Mesothelial cell of epicardium (in vitro differentiated cells): ENCODE measurements at places on chromosomes 12 and 14. TPM values are rescaled to one million over a fixed set of nuclear protein-coding genes. Genes with fewer than 3 reads are reported as not detected.
A peak's percentile ranks its signal among the peaks of the same experiment; 100 is the strongest.

The GLTP gene
- 23.8 to 25.7 TPM (median 24.3 TPM) in 3 replicates for total RNA-seq

The TMEM30B gene
- 10.1 to 11.2 TPM (median 10.6 TPM) in 3 replicates for total RNA-seq

The LGR5 gene
- total RNA-seq = 0.40 to 0.54 TPM (median 0.43 TPM) in 3 replicates

GRCh38 chr14:24367514-24368211 is at the start of gene NFATC4:
Gene NFATC4, plus strand, starts transcription at chr14:24368184. Its CDS starts 157 bp downstream, at chr14:24368341.
- peaks cover 5% of the 10 kb centered on the region for H3K36me3 ChIP-seq
- H3K27ac ChIP-seq = peak within 1 kb of the TSS; percentile 99
- DNase-seq = peak; percentile 76

GRCh38 chr12:55930771-55931316 is at the start of gene DGKA:
Gene DGKA, plus strand, starts transcription at chr12:55931162. Its CDS starts 5,342 bp downstream, at chr12:55936504.
- H3K4me1 ChIP-seq = peaks cover 43% of the 10 kb centered on the region
- DNase-seq = no peak
- H3K27ac ChIP-seq = peak within 1 kb of the TSS; percentile 91
- H3K27me3 ChIP-seq = no peaks in the 10 kb centered on the region

GRCh38 chr14:106276326-106277267 is 750.2 kb downstream of the TMEM121 start:
- no peak overlapping the region for H3K4me3 ChIP-seq
- H3K27me3 ChIP-seq = no peaks in the 10 kb centered on the region
- no peak overlapping the region for H3K27ac ChIP-seq
- no peaks in the 10 kb centered on the region for H3K4me1 ChIP-seq
- DNase-seq = no peak
- no peaks in the 10 kb centered on the region for H3K36me3 ChIP-seq

DNA sequence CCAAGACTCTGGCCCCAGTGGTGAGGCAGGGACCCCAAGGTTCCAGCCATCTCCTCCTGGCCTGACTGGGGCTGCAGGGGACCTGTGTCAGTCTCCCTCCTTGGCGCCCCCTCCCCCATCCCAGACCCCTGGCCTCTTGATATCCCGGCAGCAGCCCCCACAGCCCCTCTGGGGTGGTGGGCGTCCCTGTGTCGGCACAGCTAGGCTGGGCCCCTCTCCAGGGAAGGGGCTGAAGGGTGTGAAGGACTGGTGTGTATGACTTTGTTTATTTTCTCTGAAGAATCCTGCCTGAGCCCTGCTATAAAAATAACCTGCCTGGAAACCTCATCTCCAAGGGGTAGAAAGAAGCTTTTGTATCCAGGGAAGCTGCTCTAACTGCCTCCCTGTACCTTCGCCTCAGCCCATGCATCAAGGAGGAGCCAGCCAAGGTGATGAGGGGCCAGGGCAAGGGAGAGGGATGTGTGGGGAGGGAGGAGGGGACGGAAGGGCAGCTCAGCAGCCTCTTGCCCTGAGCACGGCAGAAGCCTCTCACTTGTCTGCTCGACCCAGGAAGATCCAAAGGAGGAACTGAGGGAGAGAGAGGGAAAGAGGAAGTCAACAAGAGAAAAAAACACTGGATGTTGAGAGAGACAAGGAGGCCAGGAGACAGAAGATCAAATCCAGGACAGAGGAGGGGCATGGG is 25.4 kb upstream of the COL2A1 start:
- H3K27me3 ChIP-seq = no peaks in the 10 kb centered on the region
- DNase-seq = no peak
- no peaks in the 10 kb centered on the region for H3K36me3 ChIP-seq
- no peak overlapping the region for H3K4me3 ChIP-seq
- H3K4me1 ChIP-seq = peaks cover 47% of the 10 kb centered on the region

DNA sequence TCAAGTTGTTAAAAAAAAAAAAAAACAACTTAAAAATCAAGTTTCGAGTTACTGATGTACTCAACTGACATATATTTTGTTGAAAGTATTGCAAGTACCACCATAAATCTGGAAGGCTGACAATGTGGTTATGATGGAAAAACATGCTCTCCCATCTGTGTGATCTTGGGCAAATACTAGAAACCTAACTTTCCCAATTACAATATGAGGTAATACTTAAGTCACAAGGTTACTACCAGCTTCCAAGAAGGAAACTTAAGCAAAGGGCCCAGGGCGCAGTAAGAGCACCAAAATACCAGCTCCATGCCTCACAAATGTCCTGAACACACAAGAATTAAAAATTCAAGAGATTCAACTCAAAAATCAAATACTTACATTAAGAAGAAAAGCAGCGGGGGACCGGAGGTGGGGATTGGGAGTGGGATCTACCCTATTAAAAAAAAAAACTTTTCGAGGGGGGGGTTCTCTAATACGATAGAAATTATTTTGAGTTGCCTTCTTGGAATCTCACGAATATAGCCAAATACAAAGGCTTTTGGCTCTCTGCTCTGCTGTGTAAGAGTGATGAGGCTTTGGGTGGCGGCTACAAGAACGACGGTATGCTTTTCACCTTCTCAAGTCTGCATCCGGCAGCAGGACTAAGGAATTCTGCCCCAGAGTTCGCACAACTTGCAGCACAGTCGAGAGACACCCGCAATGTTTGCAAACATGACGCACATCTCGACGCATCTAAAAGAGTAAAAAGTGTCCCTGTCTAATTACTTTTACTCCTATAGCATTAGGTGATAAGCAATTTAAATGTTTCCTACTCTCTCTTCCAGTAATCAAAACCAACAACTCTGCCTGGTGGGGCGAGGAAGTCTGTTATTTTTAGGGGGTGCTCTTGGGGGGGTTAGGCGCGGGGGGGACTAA is 1.1 kb downstream of the SAV1 start:
- peaks cover 12% of the 10 kb centered on the region for H3K36me3 ChIP-seq
- no peak overlapping the region for H3K4me3 ChIP-seq
- H3K27ac ChIP-seq = peak overlapping the region; percentile 96
- peaks cover 14% of the 10 kb centered on the region for H3K4me1 ChIP-seq
- no peaks in the 10 kb centered on the region for H3K27me3 ChIP-seq
- DNase-seq = peak; percentile 47

DNA sequence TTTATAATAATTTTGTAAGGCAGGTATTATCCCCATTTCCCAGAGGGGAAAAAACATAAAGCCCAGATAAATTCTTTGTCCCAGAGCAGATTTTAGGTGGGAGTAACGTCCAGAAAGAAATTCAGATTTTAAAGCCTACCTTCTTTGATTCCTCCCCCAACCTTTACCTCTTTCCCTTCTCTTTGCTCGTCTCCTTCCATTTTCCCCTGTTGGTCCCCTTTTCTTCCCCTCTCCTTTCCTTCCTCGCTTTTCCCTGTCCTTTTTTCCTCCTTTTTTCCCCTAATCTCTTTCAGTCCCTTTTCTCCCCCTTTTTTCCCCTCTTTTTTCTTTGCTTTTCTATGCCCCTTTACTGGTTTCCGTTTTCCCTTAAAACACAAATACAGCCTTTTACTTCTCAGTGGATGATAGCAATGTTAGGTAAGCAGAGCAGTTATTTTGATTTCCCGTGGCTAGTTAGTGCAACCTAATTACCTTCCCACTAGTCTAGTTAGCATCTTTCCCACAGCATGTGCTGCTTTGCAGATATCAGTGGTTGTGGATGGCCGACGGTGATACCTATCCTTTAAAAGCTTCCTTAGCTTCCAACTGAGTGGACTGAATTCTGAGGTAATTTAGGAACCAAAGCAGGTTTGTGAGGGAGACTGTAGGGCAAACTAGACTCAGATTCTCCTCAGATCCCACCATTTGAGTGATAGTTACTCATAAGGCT is 10.9 kb upstream of the AKAP6 start:
- H3K27ac ChIP-seq = no peak overlapping the region
- H3K27me3 ChIP-seq = no peaks in the 10 kb centered on the region
- H3K4me1 ChIP-seq = peaks cover 3% of the 10 kb centered on the region
- H3K4me3 ChIP-seq = no peak overlapping the region

DNA sequence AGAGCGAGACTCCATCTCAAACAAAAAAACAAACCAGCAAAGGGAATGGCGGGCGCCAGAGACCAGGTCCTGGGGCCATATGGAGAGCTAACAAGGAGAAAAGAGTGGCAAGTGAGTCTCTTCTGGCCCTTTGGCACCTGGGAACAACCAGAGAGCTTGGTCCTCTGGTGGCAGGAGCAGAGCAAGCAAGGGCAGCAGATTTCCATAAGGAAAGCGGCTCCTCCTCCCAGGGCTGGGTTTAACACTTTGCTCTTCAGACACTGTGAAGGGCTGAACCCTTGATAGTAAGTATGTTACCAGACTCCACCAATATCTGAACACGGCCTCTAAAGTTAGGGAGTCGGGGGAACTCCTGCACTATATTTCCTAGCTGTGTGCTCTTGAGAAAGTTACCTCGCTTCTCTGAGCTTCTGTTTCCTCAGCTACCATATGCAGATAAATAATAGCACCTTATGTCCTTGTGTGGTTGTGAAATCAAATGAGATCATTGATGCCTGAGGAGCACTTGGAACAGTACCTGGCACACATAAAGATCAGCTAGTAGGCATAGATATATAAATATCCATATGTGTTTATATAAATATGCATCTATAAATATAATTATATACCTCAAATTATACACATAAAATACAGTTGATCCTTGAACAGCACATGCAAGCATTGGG is 33.4 kb upstream of the PLEKHG6 start:
- no peaks in the 10 kb centered on the region for H3K36me3 ChIP-seq
- H3K4me3 ChIP-seq = no peak overlapping the region
- peaks cover 7% of the 10 kb centered on the region for H3K27me3 ChIP-seq
- DNase-seq = no peak
- H3K27ac ChIP-seq = no peak overlapping the region
- peaks cover 33% of the 10 kb centered on the region for H3K4me1 ChIP-seq

DNA sequence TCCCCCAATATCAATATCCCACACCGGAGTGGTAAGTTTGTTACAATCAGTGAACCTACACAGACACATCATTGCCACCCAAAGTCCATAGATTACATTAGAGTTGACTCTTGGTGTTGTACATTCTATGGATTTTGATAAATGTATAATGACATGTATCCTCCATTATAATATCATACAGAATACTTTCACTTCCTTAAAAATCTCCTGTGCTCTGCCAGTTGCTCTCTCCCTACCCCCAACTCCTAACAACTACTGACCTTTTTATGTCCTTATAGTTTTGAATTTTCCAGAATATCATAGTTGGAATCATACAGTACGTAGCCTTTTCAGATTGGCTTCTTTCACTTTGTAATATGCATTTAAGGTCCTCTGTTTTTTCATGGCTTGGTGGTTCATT is 48.4 kb downstream of the SLC4A8 start:
- no peak overlapping the region for H3K4me3 ChIP-seq
- no peaks in the 10 kb centered on the region for H3K4me1 ChIP-seq
- no peak for DNase-seq
- H3K27me3 ChIP-seq = no peaks in the 10 kb centered on the region

DNA sequence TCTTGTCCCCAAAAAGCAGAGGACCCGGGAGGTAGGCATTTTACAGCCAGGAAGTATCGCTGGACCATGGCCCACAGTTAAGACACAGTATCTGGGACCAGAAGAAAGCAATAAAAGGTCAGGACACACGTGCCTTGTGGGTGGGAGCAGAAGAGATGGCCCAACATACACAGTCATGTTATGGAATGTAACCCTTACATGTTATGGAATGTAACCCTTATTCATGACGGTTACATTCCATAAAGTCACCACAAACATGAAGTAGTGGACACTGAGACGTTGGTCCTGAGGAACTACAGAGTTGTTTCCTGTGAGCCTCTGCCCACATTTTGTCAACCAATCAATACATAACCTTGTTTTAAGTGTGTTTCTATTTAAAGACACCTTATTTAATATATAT is 285.6 kb upstream of the FKBP4 start:
- no peaks in the 10 kb centered on the region for H3K36me3 ChIP-seq
- H3K27ac ChIP-seq = no peak overlapping the region
- no peak for DNase-seq
- peaks cover 17% of the 10 kb centered on the region for H3K4me1 ChIP-seq
- H3K27me3 ChIP-seq = no peaks in the 10 kb centered on the region

GRCh38 chr14:94366146-94366915 is 22.1 kb downstream of the SERPINA1 start:
- no peaks in the 10 kb centered on the region for H3K4me1 ChIP-seq
- no peak for DNase-seq
- H3K36me3 ChIP-seq = no peaks in the 10 kb centered on the region
- H3K4me3 ChIP-seq = no peak within 1 kb of the TSS
- H3K27me3 ChIP-seq = no peaks in the 10 kb centered on the region

DNA sequence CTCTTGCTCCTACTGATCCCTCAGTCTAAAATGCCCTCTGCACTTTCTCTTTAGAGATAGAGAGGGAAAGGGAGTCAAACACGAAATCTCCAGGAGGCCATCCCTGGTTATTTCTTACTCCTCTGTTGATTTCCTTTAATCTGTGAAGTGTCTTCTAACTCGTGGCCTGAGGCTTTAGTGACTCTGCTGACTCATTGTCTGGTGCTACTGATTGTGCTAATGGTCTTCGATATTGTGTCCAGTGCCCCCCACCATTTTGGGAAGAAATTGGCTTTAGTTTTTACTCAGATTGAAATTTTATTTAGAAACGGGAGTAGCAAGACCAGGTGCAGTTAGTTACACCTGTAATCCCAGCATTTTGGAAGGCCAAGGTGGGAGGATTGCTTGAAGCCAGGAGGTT is 839 bp downstream of the CLEC9A start:
- H3K27ac ChIP-seq = no peak overlapping the region
- H3K4me1 ChIP-seq = peaks cover 2% of the 10 kb centered on the region
- no peak for DNase-seq
- H3K27me3 ChIP-seq = no peaks in the 10 kb centered on the region
- H3K36me3 ChIP-seq = no peaks in the 10 kb centered on the region

DNA sequence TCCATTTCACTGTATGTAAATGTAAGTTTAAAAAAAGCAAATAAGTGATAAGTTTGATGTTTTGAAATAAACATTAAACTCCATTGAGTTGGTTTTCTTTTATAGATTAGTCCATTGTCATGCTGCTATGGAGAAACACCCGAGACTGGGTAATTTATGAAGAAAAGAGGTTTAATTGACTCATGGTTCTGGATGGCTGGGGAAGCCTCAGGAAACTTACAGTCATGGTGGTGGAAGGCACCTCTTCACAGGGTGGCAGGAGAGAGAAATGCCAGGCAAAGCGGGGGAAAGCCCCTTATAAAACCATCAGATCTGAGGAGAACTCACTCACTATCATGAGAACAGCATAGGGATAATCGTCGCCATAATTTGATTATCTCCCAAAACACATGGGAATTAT is 48.4 kb upstream of the OXA1L start:
- no peaks in the 10 kb centered on the region for H3K4me1 ChIP-seq
- no peaks in the 10 kb centered on the region for H3K36me3 ChIP-seq
- no peak overlapping the region for H3K4me3 ChIP-seq
- no peak overlapping the region for H3K27ac ChIP-seq
- no peak for DNase-seq

DNA sequence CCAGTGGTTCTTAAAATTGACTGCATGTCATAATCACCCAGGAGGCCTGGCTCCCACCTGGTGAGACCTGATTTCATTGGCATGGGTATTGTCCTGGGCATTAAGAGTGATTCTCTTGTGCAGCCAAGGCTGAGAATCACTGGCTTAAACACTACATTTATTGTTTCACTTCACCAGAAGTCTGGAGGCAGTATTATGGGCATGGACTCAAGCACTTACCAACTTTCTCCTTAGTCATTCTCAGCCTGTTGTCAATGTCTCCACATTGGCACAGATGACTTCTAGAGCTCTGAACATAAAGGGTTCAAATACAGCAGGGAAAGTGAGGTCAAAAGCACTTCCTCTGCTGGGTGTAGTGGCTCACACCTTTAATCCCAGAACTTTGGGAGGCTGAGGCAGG is 25.6 kb upstream of the GCH1 start:
- DNase-seq = no peak
- no peaks in the 10 kb centered on the region for H3K36me3 ChIP-seq
- H3K4me1 ChIP-seq = no peaks in the 10 kb centered on the region
- no peaks in the 10 kb centered on the region for H3K27me3 ChIP-seq
- H3K4me3 ChIP-seq = no peak overlapping the region
